ENCODE measurements at places on chromosomes 6 and 20.

GRCh38 chr6:41638935-41639808 is 904 bp downstream of the MDFI start:
- DNase-seq, result no peak

GRCh38 chr6:52435345-52435744 is 15.2 kb downstream of the EFHC1 start:
- no peak for DNase-seq

DNA sequence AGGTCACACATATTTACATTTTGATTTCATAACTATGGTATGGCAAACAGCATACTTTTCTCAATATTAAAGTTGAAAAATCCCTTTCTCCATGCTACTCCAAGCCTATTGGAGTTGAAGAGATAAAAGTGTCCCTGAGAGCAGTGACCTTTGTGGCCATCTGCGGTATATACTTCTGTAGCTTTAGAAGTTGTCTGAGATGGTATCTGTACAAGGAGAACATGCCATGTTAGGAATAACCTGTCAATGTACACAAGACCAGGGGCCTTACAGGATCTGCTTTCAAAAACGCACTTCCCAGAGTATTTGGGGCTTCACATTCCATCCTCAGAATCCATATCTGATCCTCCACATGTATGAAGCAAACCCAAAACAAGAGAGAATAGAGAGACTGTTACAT is 226.7 kb downstream of the MEI4 start:
- no peak for DNase-seq

GRCh38 chr6:107943626-107944439 is 14.2 kb downstream of the SEC63 start:
- no peak for DNase-seq

- no peak for DNase-seq
Observed at GRCh38 chr20:12575352-12576095, 433.2 kb upstream of the SPTLC3 start.

- DNase-seq, result no peak
Observed at GRCh38 chr6:1403851-1404712, 14.7 kb downstream of the FOXF2 start.

DNA sequence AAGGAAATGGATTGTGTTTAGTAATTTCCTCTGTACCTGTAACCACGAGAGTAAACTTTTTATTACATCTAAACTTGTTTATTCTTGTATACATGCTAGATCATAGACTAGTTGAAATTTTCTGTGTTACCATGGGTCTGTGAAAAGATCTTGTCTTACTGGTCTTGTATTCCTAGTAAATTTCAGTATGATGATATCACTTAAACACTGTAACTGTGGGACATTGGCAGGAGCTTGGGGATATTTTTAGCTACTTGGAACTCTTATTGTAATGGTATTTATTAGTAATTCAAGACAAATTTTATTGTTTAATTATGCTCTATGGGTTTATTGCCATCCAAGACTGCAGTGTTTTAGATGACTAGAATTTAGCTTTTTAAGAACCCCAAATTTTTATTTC is 25.9 kb upstream of the TULP4 start:
- no peak for DNase-seq

- no peak for DNase-seq
Observed at GRCh38 chr20:58086763-58087561, 141.5 kb downstream of the ANKRD60 start.

- no peak for DNase-seq
Observed at GRCh38 chr6:46207174-46207573, 36.4 kb upstream of the ENPP5 start.

GRCh38 chr6:125533710-125534397 is 215.6 kb upstream of the HEY2 start:
- no peak for DNase-seq

Data from bone marrow (tissue), 2 donors.